ENCODE measurements at places on chromosomes 4 and X.

- DNase-seq, result no peak
Observed at GRCh38 chr4:98710831-98711230, 52.4 kb upstream of the TSPAN5 start.

GRCh38 chr4:77820649-77821561, 1.7 kb upstream of the CNOT6L start:
- no peak for DNase-seq

- no peak for DNase-seq
Observed at GRCh38 chr4:179110356-179110755, 1668.1 kb upstream of the AGA start.

- DNase-seq, result no peak
Observed at GRCh38 chr4:156228676-156229075, 275.0 kb upstream of the CTSO start.

GRCh38 chr4:15725608-15726007, 22.7 kb downstream of the BST1 start:
- no peak for DNase-seq

DNA sequence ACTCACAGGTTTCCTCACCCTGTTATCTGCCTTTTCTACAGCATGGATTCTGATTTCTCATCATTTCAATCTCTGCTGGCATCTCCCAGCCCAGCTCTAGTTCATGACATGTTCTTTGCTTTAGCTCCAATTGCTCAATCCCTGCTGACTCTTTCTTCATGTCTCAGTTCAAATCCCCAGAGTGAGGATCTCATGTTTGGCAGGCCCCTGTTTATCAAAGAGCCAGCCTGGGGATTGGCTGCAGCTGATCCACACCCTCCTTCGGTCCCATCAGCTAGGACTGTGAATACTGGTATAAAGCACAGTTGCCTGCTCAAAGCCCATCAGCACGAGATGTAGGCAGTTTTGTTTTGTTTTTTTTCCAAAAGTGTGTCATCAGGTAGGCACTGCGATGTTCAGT, 14.4 kb upstream of the CC2D2A start:
- no peak for DNase-seq

DNA sequence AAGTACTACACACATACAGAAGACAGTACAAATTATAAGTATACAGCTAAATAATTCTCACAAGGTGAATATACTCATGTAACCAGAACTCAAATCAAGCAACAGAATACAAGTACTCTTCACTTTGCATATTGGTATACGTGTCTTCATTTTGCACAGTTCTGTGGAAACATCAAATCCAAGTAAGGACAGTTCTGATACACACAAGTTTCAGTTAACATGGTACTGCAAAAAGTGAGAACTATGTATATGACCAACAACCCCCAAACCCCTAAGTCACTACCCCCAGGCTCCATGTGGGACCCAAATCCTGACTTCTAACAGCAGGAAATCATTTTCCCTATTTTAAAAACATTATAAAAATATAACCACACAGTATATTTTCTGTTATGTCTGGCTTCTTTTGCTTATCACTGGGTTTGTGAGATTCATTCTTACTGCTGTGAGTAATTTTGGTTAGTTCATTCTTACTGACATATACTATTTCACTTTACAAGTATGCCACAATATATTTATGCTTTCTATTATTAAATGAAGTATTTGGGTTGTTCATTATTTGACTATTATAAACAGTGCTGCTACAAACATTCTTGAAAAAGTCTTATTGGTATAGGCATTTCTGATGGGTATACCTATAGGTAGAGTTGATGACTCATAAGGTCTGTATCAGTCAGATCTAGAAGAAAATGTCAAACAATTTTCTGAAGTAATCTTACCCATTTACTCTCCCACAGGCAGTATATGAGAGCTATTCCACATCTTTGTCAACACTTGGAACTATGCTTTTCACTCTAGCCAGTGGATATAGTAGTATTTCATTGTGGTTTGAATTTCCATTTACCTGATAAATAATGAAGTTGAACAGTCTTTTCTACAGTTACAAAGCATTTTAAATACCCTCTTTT, 47.0 kb downstream of the SCLT1 start:
- DNase-seq, result no peak

DNA sequence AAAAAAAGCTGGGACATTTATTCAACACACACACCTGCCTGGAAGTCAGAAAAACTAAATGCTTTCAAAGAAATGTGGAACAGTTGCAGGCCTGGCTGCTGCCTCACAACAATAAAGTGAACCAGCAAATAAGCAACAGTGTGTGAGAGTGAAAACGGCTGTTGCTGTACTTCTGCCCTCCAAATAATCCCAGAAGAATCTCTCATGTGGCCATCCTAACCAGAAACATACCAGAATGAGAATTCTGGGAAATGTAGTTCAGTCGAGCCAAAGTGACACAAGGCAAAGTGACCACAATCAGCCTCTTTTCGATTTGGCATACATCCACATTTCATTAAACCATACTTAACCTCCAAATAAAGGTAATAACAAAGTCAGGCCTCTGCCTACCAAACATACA, 204.5 kb downstream of the SLC7A11 start:
- no peak for DNase-seq

- DNase-seq, result no peak
Observed at GRCh38 chr4:97812768-97813167, 330.5 kb downstream of the STPG2 start.

- no peak for DNase-seq
Observed at GRCh38 chrX:68940601-68941000, 111.8 kb downstream of the EFNB1 start.

DNA sequence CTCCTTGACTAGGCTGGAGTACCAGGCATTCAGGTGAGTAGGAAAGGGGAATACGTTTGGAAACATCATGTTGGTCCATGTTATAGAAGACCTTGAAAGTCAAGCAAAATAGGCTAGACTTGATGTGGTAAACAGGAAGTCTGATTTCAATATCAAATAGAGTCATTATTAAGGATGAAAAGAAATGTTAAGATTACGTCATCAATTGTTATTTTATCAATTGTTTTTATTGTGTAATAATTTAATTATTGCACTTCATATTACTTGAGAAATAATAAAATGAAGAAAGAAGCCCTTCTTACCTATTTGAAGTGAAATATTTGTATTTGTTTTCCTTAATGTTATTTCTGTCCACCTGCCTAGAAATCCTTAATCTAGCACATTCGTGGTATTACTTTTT, 361.0 kb upstream of the HAND2 start:
- no peak for DNase-seq

GRCh38 chr4:55173580-55173979, 48.2 kb upstream of the KDR start:
- no peak for DNase-seq

GRCh38 chr4:98996056-98996764, 689 bp downstream of the METAP1 start:
- peak; percentile 6 for DNase-seq

DNA sequence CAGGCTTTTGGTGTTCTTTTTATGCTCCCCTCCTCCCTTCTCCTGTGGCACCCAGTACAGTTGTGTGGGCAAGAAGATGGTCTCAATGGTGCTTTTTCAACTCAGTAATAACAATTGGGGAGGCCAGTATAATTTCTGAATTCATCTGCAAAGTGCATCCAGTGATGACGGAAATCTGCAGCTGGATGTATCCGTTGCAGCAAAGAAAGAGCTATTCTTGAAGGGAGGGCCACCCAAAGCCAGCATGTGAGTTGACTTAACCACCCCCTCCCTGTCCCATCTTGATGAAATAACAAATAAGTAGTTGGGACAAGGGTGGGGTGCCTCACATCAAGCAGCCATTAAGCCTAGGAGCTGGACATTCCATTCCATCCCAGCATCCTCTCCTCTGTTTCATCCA, 30.7 kb downstream of the TSC22D3 start:
- no peak for DNase-seq

DNA sequence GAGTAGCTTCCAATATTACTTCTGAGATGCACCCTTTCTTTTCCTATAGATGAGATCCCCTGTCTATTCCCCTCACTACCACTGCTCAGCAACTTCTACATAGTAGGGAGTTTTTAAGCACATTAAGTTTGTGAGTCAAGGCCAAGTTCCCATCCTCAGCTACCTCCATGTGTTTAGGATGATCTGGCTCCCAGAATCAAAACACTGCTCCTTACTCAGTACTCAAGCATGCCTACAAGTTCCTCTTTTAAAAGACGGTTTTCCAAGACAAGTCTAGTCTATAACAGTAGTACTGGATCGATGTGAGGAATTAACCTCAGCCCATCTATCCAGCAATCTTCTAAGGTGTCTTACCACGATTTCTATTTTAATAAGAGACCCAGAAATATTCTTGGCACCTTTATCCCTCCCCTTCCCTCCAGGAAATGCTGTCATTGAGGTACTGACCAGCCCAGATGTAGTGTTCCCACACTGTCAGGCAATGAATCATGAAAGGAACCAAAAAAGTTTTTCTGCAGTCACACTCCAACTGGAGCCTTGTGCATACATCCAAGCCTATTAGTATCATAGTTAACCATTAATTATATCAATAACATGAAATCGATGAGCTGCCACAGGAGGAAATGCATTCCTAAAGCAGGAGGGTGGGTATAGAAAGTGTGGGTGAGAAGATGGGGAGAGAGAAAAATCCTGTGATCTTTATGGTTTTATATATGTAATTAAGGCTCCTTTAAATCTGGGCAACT, 29.6 kb downstream of the AREG start:
- DNase-seq, result no peak

- DNase-seq, result no peak
Observed at GRCh38 chr4:92254767-92255442, 48.9 kb upstream of the GRID2 start.

DNA sequence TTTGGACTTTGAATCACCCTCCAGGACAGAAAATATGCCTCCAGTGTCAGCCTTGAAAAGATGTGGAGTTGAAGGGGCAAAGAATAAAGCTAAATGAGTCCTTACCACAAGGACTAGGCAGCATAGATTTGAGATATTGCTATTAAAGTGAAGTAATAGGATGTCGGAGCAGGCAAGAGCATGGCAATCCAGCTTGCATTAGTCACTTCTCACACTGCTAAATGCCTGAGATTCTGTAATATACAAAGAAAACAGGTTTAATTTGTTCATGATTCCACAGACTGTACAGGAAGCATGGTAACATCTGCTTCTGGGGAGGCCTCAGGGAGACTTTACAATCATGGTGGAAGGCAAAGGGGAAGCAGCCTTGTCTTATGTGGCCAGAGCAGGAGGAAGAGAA, 109.8 kb upstream of the PCDH7 start:
- no peak for DNase-seq
